ENCODE measurements at places on chromosomes 7 and 10. TPM values are rescaled to one million over a fixed set of nuclear protein-coding genes. Genes with fewer than 3 reads are reported as not detected.

- H3K27me3 ChIP-seq: no peaks in the 10 kb centered on the region
- H3K27ac ChIP-seq: peak overlapping the region; percentile 67
- H3K4me1 ChIP-seq: peaks cover 53% of the 10 kb centered on the region
- H3K4me3 ChIP-seq: peak overlapping the region; percentile 52
- DNase-seq: peak; percentile 94
- peaks cover 2% of the 10 kb centered on the region for H3K36me3 ChIP-seq
Measured at GRCh38 chr10:13717936-13718772, 131.4 kb downstream of the PRPF18 start.

DNA sequence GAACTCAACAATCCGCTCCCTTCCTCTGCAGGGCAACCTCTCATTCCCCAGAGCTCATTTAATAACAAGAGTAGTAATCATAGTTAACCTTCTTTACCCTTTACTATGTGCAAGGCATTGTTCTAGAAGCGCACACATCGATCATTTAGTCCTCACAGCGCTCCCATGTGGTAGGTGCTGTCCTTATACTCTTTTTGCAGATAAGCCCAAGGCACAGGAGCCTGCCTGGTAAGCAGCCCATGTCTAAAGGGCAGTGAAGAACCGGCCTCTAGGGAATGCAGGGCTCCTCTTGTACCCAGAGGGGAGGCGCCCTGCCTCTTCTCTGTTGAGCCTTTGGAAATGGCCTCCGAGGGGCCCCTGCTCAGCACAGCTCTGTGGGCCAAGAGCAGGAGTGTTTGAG is 14.3 kb downstream of the CHST3 start:
- no peak overlapping the region for H3K4me3 ChIP-seq
- DNase-seq: peak; percentile 69
- peak overlapping the region; percentile 64 for H3K27ac ChIP-seq
- peaks cover 97% of the 10 kb centered on the region for H3K4me1 ChIP-seq

DNA sequence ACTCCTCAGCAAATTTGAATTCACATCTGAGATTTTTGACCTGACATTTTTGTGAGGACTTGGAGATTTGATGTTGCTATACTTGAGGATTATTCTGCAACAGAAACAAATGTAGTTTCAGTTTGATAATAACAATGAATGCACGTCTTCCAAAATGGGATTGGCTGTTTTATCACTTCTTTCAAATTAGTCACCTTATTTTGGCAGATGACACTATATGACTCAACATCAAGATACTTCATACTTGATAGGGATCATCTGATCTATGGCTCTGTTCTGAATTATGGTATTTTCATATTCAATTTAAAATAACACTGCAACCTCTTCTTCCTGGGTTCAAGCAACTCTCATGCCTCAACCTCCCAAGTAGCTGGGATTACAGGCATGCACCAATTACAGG is 24.2 kb downstream of the ARL5B start:
- no peaks in the 10 kb centered on the region for H3K27me3 ChIP-seq
- no peak overlapping the region for H3K4me3 ChIP-seq
- H3K27ac ChIP-seq: peak overlapping the region; percentile 82
- peak; percentile 17 for DNase-seq
- no peaks in the 10 kb centered on the region for H3K36me3 ChIP-seq

Gene SPDYE3
- under 0.01 TPM for total RNA-seq

DNA sequence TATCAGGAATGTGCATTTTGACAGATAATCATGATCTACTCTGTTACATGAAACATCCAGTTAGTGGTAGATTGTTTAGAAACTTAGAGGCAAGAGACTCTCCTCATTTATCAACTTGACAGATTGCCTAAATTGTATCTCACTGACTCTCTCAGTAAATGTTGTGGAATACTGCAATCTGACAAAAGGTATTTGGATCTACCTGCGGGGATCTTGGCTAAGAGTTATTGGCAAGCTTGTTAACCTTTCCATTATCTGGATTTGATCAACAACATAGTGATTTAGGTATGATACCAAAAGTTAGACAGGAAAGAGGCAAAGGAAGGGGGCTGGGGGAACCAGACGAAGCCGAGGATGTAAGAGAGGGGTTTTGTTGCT is 2.0 kb downstream of the VSTM2A start:
- no peaks in the 10 kb centered on the region for H3K36me3 ChIP-seq
- H3K4me1 ChIP-seq: no peaks in the 10 kb centered on the region
- H3K27ac ChIP-seq: no peak overlapping the region
- H3K27me3 ChIP-seq: peaks cover 32% of the 10 kb centered on the region
- H3K4me3 ChIP-seq: no peak overlapping the region

- no peak overlapping the region for H3K4me3 ChIP-seq
- no peak for DNase-seq
- no peaks in the 10 kb centered on the region for H3K27me3 ChIP-seq
- no peak overlapping the region for H3K27ac ChIP-seq
- no peaks in the 10 kb centered on the region for H3K4me1 ChIP-seq
Measured at GRCh38 chr10:53091574-53091973, 319.0 kb upstream of the MBL2 start.

Gene VPS37D
- total RNA-seq: 5.9 TPM

DNA sequence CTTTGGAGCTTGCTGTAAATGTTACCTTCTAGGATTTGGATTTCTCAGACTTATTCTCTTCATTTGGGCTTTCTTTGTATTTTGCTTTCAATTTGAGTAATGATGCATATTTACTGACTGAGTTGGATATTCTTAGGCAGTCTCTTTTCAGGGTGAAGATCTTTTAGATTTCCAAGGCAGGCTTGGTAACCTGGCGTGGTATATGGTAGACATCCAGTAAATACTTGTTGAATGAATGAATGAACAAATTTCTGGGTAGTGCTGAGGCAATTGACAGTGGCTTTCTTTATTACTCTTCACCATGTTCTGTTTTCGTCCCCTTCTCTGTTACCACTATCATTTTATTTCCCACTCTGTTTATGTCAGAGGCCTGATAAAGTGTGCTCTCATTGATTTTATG is 27.1 kb downstream of the BBS9 start:
- H3K27ac ChIP-seq: no peak overlapping the region
- H3K36me3 ChIP-seq: no peaks in the 10 kb centered on the region
- DNase-seq: no peak
- H3K4me1 ChIP-seq: peaks cover 37% of the 10 kb centered on the region

DNA sequence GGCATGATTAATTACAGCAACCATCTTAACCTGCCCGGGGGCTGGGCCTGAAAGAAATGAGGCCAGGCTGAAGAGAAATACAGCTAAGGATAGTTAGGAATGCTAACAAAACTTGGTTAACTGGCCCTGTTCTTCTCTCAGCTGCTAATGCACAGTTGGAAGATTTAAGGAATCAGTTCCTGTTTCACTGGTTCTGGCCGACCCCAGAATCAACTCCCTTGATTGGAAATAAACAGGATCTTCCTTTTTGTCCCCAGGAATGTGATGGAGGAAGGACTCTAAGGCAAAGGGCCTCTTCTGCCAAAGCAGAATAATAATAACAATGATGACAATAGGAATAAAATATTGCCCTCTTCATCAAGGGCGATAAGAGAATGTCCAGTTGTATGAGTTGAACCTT is 3.5 kb upstream of the LRMDA start:
- no peak for DNase-seq
- peaks cover 15% of the 10 kb centered on the region for H3K4me1 ChIP-seq
- H3K27ac ChIP-seq: no peak overlapping the region
- H3K4me3 ChIP-seq: no peak overlapping the region
- no peaks in the 10 kb centered on the region for H3K36me3 ChIP-seq
- no peaks in the 10 kb centered on the region for H3K27me3 ChIP-seq

GRCh38 chr10:7572391-7572790 is 94.4 kb downstream of the ITIH5 start:
- no peak overlapping the region for H3K27ac ChIP-seq
- H3K4me1 ChIP-seq: no peaks in the 10 kb centered on the region
- no peaks in the 10 kb centered on the region for H3K27me3 ChIP-seq
- H3K36me3 ChIP-seq: no peaks in the 10 kb centered on the region

Gene DYDC2
- total RNA-seq: not detected

DNA sequence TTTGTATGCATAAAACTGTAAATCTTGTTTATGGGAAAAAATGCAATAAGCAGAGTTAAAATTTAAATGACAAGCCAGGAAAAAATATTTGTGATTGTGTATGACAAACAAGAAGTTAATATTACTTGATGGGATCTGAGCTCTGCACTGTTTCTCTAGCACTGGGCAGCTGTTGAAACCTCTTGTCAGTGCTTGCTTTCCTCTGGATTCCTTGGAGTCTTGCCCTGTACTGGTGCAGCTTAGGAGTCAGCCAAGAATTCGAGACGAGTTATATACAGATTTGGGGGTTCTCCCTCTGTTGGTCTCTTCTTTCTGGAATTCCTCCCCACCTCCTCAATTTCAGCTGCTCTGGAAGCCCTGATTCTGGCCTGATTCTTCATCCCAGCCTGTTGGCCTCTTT is 24.3 kb upstream of the OPN4 start:
- H3K27ac ChIP-seq: no peak overlapping the region
- H3K4me1 ChIP-seq: peaks cover 6% of the 10 kb centered on the region
- H3K27me3 ChIP-seq: peaks cover 11% of the 10 kb centered on the region
- H3K4me3 ChIP-seq: no peak overlapping the region

DNA sequence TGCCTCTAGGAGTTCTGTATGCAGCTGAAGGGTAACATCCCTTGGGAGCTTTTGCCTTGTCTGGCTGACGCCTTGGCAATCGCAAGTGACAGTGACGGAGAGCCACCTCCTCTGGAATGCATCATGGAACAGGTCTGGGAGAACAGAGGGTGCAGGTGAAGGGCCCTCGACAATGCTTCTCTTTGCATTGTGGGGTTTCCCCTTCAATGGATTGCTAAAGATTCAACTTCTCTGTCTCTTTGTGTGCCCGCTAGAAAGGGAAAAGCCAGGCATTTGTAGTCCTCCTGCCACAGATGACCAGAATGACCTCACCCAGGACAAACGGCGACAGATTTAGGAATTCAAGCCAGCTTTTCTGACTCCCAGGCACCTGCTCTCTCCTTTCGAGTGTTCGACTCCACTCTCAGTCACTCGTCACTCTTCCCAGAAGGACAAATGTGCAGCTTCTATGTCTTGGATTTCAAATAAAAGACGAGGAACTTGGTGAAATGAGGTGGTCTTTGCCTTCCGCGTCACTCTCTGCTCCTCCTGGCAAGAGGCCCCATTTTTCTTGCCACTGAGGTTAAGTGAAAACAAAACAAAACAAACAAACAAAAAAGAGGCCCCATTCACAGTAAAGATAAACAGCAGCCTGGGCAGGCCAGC is 26.1 kb downstream of the IL2RA start:
- H3K4me1 ChIP-seq: no peaks in the 10 kb centered on the region
- peaks cover 33% of the 10 kb centered on the region for H3K27me3 ChIP-seq
- DNase-seq: no peak
- no peak overlapping the region for H3K27ac ChIP-seq
- no peaks in the 10 kb centered on the region for H3K36me3 ChIP-seq

- H3K4me1 ChIP-seq: no peaks in the 10 kb centered on the region
- H3K36me3 ChIP-seq: no peaks in the 10 kb centered on the region
- no peaks in the 10 kb centered on the region for H3K27me3 ChIP-seq
- H3K27ac ChIP-seq: no peak overlapping the region
- no peak for DNase-seq
Measured at GRCh38 chr7:72413886-72414285, 1.7 kb upstream of the CALN1 start.

DNA sequence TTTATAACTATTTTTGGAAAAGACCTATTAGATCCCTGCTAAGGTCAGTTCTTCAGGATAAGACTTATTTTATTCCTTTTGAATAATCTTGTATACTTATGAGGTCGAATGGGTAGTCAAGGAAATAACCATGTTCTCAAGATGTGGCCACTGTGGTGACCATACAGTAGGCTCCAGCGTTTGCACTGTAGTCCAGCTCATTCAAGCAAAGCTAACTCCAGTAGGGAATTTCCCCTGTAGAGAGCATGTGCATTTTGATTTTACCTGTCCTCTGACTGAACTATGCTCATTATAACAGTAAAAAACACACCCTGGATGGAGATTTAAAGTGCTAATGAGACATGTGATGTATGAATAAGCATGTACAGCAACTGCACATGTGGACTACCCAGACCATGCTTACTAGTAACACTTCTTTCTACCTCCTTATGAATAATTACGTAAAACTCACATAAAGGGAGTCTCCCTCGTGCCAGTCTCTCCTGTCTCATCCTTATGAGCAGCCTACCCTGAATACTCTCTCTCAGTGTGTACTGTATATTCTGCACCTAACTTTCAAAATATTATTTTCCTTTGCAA is 32.4 kb upstream of the SEMA3E start:
- H3K27ac ChIP-seq: no peak overlapping the region
- H3K36me3 ChIP-seq: no peaks in the 10 kb centered on the region
- peaks cover 11% of the 10 kb centered on the region for H3K4me1 ChIP-seq

DNA sequence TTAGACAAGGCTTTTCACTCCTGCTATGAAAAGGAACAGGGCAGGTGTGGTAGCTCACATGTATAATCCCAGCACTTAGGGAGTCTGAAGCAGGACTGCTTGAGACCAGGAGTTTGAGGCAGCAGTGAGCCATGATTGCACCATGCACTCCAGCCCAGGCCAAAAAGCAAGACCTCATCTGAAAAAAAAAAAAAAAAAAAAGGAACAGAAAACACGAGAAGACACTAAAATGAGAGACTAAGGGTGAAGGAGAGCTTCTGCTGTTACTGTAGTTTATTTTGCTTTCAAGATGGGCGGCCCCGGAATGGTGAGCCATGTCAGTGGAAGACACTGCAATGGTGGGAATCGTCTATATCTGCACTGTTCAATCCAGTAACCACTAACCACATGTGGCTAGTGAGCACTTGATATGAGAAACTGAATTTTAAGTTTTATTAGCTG is 9.9 kb downstream of the PIP4K2A start:
- no peak overlapping the region for H3K27ac ChIP-seq
- no peaks in the 10 kb centered on the region for H3K4me1 ChIP-seq
- H3K4me3 ChIP-seq: no peak overlapping the region
- no peaks in the 10 kb centered on the region for H3K27me3 ChIP-seq

Gene ADARB2
- total RNA-seq: not detected

- H3K4me3 ChIP-seq: no peak overlapping the region
- H3K27ac ChIP-seq: peak overlapping the region; percentile 82
- no peaks in the 10 kb centered on the region for H3K36me3 ChIP-seq
- no peak for DNase-seq
- H3K27me3 ChIP-seq: no peaks in the 10 kb centered on the region
- peaks cover 54% of the 10 kb centered on the region for H3K4me1 ChIP-seq
Measured at GRCh38 chr7:108015740-108016139, 12.8 kb upstream of the LAMB1 start.

DNA sequence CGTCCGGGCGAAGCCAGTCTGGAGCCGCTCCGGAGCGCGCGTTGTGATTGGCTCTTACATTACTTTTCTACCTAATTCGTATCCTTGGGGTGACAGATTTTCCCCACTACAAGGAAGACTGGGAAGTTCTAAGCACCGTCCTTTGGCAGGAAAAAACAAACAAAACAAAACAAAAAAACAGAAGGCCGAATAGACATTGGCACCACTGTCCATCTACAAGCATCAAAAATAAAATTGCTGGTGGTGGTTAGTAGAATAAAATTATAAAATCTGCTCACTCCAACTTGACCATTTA is 651 bp upstream of the SKAP2 start:
- peak overlapping the region; percentile 85 for H3K4me3 ChIP-seq
- H3K36me3 ChIP-seq: no peaks in the 10 kb centered on the region
- DNase-seq: peak; percentile 45

- H3K27me3 ChIP-seq: no peaks in the 10 kb centered on the region
- no peak for DNase-seq
- H3K36me3 ChIP-seq: no peaks in the 10 kb centered on the region
Measured at GRCh38 chr7:28069807-28070206, 110.8 kb downstream of the JAZF1 start.

Gene SAMD8
- 31.5 TPM for total RNA-seq

Gene LHFPL3
- total RNA-seq: not detected

Measured in osteoblast (primary cell).